IMR-90 (cell line): ENCODE measurements at places on chromosomes 7 and 10.
A peak's percentile ranks its signal among the peaks of the same experiment; 100 is the strongest.

DNA sequence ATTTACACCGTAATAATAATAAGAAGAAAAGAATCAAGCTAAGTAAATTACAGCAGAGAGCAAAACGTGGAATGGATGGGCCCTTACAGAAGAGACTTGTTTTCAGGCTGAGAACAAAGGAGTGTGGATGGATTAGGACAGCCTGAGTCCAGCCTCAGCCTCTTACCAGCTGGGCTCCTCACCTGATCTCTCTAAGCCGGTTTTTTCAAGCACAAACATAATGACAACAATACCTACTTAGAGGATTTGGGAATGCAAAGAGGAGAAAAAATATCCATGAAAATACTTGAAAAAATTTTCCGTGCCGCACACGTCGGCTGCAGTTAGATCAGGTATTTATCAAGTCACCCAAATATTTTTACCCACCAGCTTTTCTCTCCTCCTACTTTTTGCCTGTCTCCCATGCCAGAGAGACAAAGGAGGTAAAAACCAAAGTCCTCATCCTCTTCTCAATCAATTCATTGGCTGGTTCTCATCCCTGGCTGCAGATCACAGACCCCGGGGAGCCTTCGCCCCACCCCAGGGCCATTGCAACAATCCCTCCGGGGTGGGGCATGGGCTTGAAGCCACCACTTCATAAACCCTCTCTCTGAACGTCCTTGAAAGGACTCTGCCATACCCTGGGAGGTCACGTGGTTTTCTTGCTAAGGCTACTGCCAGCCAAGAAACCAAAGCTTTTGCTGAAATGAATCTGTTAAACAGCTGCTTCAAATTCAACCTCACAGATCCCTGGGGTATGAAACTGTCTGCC lies 29.7 kb upstream of the GTF2I start:
- peak; percentile 27 for DNase-seq

DNA sequence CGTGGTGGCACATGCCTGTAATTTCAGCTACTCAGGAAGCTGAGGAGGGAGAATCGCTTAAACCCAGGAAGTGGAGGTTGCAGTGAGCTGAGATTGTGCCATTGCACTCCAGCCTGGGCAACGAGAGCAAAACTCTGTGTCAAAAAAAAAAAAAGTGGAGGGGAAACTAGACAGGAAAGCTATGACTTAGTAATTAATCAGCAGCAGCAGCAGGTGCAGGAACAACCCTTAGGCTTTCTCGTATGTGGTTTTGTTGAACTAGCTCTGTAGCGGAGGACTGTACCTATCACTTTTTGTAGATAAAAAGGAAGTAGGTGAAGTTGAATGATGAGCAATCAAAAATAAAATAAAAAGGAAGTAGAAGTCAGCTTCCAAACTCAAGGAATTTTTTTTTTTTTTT lies 76.9 kb upstream of the KMT2C start:
- DNase-seq = no peak

- no peak for DNase-seq
Measured at GRCh38 chr7:85133560-85133959, 53.3 kb downstream of the SEMA3D start.

DNA sequence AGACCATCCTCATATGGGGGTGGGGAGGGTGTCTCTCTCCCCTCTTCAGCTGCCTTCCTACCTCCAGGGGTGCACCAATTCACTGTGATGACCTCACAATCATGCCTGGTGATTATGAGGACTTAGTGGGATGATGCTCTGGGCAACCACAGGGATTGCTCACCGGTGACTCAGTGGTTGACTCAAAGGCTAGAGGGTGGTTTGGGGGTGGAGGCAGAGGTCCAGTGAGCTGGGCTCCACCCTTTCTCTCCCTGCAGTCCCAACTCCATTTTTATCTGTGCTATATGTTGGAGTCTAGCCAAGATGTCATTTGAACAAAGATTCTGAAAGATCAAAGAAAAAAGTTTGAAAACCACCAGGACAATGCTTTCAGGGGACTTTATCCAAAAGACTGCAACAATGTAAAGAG lies 286.9 kb downstream of the KCNMA1 start:
- DNase-seq = peak; percentile 100

DNA sequence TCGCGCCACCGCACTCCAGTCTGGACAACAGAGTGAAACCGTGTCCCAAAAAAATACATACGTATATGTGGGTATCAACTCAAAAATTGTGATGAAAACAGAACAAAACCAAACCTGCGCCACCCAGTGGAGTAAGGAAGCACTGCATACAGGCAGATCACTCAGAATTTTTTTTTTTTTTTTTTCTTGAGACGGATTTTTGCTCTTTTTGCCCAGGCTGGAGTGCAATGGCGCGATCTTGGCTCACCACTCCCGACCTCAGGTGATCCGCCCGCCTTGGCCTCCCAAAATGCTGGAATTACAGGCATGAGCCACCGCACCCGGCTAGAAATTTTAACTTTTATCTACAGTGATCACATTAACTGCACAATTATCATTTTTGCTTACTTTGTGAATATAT lies 9.1 kb upstream of the TMEM236 start:
- DNase-seq = peak; percentile 60

DNA sequence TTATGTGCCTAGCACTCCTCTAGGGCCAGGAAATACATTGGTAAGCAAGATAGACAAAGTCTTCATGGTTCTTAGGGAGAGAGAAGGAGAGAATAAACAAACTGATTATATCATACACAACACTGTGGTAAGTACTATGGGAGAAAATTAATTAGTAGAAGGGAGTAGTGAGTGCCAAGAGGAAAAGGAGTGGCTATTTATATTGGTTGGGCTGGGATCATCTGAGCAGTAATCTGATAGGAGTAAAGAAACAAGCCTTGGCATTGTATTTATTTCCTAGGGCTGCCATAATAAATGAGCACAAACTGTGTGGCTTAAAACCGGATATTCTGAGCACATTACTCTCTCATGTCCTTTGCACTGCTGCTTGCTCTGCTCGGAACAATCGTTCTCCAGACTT lies 158.1 kb upstream of the PHF14 start:
- DNase-seq = no peak

DNA sequence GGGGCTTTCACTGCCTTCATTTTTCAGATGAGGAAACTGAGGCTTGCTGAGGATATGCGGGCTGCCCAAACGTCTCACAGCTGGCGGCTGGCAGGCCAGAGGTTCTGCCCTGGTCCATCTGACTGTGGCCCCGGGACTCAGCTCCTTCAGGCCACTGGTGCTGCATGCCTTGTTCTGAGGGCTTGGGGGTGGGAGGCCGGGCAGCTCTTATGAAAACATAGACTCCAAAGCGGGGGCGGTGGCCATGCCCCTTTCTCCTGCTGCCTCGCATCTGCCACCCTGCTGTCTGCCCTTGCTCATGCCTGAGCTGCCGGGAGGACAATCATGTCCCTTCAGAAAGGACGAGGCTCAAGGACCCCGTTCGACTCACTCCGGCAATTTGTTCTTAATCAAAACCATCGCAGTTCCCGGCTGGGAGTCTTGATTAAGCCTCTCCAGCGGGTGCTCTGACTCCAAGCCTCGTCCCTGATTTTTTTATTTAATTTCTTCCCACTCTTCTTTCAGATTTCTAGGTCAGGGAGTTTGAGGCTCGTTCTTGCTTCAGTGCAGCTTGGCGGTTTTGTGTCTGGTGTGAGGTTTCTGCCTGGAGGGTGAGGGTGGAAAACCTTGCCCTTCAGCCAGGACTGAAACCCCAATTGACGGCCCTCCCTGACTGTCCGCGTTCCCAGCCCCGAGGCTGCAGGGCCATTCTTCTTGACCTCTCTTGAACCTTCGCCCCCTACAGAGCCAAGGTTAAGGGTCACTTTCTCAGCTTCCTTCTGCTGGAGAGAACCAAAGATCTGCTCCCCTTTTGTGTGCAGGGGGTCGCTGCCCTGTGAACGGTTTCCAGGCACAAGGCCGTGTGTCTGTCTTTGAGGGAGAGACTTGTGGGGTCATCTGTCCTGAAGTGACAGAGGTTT lies 120.8 kb downstream of the DNAJB6 start:
- no peak for DNase-seq

- no peak for DNase-seq
Measured at GRCh38 chr7:26185131-26185843, 15.3 kb downstream of the HNRNPA2B1 start.

DNA sequence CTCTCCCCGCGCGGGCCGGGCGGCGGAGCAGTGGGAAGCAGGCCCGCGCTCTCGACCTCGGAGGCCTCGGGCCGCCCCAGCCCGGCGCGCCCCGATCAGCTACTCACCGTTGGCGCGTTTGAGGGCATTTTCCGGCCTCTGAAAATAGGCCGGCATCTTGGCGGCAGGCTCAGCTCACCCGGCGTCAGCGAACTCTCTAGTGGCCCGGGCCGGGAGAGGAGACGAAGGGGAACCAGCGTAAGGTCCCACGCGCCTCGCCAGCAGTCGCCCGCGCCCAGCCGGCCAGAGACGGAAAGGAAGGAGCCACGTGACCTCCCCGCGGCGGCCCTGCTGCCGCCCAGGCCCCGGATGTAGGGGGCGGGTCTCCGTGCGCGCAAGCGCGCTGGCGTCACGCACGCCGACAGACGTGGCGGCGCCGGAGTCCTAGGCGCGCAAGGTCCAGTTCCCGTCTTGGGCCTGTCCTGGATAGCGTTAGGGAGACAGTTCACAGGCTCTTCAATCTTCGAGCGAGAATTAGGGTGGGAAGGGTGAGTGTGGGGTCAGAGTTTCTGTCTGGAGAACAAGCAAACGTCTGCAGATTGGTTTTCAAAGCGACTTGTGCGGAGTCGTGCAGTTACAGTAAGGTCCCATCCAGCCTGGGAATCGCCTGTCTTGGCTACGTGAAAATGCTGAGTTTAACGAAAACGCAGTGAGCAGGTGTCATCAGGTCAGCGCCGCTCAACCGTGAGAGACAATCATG lies at the start of gene EIF3A:
EIF3A (minus strand) TSS at position 297 of the 739 bp plus-strand sequence; CDS start at position 156, 141 bp downstream.
- DNase-seq = peak; percentile 90

DNA sequence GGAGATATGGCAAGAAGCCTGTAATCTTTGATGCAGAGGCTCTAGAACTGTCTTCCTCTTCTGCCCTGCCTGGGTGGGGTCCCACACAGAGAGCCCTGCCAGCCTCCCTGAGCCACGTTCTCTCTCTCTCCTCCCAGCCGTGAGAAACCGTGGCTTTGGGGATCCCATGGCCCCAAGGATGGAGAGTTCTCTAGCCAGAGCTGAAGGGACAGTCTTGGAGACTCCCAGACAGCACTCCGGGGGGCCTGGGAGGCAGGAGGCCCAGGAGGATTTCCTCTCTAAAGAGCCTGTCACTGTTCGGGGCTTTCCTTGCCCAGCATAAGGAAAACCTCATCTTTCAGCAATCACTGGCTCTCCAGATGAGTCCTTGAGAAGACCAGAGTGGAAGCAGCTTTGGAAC lies 227.1 kb downstream of the ARHGAP12 start:
- no peak for DNase-seq

DNA sequence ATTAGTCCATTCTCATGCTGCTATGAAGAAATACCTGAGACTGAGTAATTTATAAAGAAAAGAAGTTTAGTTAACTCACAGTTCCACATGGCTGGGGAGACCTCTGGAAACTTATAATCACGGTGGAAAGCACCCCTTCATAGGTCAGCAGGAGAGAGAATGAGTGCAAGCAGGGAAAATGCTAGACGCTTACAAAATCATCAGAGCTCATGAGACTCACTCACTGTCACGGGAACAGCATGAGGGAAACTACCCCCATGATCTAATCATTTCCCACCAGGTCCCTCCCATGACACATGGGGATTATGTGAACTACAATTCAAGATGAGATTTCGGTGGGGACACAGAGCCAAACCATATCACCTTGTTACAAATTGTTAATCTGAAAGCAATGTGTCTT lies 15.8 kb downstream of the TAS2R39 start:
- DNase-seq = no peak

- peak; percentile 24 for DNase-seq
Measured at GRCh38 chr10:71314028-71314693, 4.9 kb upstream of the SLC29A3 start.

DNA sequence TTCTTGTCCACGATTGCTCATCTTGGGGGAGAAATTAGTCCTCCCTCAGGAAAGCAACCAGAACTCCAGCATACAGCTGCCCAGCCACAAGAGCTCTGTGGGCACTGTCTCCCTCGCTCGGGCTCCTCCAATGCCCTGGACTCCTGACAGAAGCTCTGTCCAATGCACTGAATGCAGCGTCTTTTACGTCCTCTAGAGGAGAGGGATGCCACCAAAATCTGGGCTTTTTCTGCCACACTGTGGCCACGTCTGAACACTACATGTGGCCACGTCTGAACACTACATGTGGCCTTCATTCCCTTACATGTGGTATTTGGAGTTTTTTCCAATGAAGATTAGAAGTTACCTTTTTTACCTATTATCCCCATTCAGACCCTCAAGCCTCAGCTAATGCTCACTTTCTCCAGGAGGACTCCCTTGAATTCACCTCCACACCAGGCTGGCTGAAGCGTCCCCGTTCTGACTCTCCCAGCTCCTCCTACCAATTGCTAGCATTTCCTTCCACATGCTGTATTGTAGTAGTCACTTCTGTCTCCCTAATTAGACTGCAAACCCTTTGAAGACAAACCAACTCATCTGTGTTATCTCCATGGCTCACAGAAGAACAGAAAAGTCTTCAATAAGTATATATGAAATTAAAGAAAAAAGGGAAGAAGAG lies 134.3 kb upstream of the PDE1C start:
- DNase-seq = peak; percentile 77

DNA sequence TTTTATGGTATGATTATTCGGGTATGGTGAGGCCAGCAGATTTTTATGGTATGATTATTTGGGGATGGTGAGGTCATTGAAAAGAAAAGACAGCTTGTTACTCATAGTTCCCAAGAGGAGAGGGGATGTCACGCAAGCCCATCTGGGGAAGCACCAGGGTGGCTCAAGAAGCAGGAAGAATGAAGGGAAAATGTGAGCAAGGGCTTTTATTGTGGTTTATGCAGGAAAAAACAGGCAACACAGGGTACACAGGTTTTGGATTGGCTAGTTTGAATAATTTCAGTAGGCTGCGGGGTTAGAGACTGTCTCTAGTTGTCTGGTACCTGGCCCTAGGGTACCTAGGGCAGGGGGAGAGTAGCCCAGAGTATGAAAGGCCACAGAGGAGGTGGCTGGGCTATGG lies 26.8 kb upstream of the DGKI start:
- DNase-seq = peak; percentile 74

DNA sequence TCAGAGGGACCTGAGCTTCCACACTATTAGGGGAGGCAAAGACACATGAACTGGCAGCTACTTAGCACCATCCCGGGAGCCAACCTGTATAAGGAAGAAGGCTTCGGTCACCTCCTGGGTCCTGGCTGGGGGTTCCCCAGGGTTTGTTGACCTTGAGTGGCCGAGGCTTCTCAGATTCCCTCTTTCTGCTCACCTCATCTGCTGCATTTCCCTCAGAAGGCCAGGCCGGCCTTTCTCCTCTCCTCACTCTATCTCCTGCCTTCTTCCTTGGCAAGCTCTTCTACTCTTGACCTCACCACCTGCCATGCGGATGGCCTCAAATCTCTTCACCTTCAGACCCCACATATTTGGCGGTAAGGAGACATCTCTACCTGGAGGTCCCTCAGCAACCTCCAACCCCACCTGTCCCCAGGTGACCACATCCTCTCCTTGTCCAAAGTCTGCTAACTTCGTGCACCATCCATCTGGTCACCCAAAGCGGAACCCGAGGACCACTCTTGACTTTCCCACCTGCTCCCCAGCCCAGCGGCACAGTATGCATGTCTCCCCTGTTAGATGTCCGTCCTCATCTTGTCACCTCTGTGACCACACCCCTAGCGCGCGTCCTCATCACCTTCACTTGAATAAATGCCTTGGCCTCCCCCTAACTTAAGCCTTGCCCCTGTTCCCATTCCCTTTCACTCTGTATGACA lies 133.8 kb upstream of the UNC5B start:
- no peak for DNase-seq
